ENCODE measurements at places on chromosomes 6 and 20.

- no peak for DNase-seq
Observed at GRCh38 chr20:11168026-11168425, 494.2 kb upstream of the JAG1 start.

DNA sequence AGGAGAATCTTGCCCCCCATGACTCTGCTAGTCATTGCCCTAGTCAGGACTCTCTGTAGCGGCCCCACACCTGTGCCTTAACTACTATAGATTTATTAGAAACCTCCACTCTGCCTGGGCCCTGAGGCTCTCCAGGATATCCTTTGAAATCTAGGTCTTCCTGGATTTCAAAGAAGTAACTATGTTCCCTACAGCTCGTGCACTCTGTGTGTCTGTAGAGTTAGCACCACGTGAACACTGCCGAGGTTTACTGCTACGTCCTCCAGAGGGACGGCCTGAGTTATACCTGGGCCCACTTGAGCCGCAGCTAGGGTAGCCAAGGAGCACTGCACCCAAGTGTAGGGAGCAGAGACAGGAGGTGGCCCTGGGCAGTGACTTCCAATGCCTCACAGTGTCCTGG, 19.8 kb downstream of the GLP1R start:
- DNase-seq, result no peak

GRCh38 chr6:44920952-44921491, 407.1 kb upstream of the RUNX2 start:
- DNase-seq, result no peak

DNA sequence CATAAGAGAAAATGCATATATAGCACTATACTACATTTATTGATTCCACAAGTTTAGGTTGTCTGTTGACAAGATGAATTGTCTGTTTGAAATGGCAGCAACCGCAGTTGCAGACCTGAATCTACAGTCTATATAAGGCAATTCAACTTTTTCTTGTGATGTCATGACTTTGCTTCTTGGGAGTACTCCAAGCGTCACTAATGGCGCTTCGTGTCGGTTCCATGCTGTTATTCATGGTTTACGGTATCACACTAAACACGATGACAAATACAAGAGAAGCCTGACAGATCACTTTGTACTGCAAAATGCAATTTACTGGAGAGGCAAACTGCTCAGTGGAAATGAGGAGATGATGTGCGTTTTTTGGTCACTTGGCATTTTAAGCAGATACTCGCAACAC, 280.3 kb upstream of the TCF21 start:
- DNase-seq, result no peak

- DNase-seq, result no peak
Observed at GRCh38 chr6:106440546-106440945, 80.0 kb downstream of the CRYBG1 start.

GRCh38 chr6:143629104-143630080, 48.4 kb upstream of the PHACTR2 start:
- no peak for DNase-seq

Measured in AML-193 (cell line).